ENCODE measurements at places on chromosomes 1 and 21. TPM values are rescaled to one million over a fixed set of nuclear protein-coding genes. Genes with fewer than 3 reads are reported as not detected.
A peak's percentile ranks its signal among the peaks of the same experiment; 100 is the strongest.

The L1TD1 gene
- not detected for total RNA-seq

The FAM110D gene
- not detected for total RNA-seq

- peak; percentile 61 for DNase-seq
Measured at GRCh38 chr1:1230656-1231399, 973 bp downstream of the SDF4 start.

DNA sequence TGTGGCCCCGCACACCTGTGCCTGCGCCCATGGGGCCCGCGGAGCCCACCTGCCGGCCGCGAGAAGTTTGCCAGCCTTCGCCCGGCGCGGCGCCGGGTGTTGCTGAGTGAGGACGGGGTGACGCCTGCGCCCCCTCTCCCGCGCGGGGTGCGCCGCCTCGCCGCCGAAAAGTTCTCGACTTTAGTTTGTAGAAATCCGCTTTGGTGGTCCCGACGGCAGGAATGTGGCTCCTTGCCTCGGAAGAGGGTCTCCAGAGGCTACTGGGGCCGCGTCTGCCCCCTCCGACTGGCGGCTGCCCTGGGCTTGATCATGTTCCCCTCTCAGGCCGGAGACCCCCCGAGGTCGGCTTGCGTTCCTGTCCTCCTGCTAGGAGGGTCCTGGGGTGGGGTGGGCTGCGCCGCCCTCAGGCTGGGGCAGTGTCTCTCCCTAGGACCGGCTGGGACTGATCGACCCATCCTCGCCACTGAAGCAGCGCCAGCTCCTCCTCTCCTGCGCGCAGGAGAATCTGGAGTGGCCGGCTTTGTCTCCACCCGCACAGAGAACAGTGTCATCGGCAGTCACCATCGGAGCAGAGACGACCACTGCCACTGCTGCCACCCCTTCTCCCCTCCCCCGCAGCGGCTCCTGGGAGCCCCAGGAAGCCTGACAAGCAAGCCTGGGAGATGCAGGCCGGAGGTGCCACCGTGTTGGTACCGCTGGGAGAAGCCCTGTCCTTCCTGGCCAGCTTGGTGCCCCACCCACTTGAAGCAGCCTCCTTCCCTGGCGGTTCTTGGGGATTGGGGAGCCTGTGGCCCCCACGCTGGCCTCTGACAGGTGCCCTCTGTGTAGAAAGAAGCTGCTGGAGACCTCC, 553 bp upstream of the SLC30A2 start:
- DNase-seq, result no peak

- no peak for DNase-seq
Measured at GRCh38 chr1:224526771-224527170, 89.3 kb upstream of the CNIH3 start.

- no peak for DNase-seq
Measured at GRCh38 chr1:9652379-9653209, 1.1 kb downstream of the PIK3CD start.

The TSSK3 gene
- not detected for total RNA-seq

The PHF13 gene
- 22.3 TPM for total RNA-seq

The KRTAP10-6 gene
- total RNA-seq, result not detected

The BARHL2 gene
- not detected for total RNA-seq

The BRINP3 gene
- not detected for total RNA-seq

- DNase-seq, result no peak
Measured at GRCh38 chr1:116257341-116257767, 115.7 kb upstream of the ATP1A1 start.

The AXDND1 gene
- 3.1 TPM for total RNA-seq

The ZBTB37 gene
- 4.1 TPM for total RNA-seq

DNA sequence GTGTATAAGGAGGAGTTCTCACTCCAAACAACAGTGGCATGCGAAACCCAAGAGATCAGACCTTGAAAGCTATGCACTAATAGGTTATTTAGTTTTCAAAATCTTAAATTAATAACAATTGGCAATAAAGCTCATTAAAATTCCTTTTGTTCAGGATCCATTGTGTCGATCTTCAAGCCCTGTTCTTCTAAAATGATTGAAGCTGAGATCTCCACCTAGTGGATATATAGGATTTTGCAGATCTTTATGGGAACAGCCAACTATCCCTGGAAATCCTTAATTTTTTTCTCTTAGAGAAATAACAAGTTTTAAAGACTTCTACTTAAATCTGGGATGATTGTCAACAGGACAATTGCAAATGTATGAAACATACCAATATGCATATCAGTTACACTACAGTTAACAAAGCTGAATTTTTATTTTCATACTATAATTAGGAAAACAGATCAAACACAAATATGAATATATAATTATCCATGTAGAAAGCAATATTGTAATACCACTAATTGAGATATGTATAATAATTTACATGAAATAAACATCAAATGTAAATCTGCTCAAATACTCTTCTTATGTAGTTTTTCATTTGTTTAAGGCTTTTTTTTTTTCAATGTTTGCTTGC, 43.3 kb downstream of the LRRC53 start:
- peak; percentile 36 for DNase-seq

GRCh38 chr1:56457756-56458375, 121.5 kb downstream of the PLPP3 start:
- no peak for DNase-seq

DNA sequence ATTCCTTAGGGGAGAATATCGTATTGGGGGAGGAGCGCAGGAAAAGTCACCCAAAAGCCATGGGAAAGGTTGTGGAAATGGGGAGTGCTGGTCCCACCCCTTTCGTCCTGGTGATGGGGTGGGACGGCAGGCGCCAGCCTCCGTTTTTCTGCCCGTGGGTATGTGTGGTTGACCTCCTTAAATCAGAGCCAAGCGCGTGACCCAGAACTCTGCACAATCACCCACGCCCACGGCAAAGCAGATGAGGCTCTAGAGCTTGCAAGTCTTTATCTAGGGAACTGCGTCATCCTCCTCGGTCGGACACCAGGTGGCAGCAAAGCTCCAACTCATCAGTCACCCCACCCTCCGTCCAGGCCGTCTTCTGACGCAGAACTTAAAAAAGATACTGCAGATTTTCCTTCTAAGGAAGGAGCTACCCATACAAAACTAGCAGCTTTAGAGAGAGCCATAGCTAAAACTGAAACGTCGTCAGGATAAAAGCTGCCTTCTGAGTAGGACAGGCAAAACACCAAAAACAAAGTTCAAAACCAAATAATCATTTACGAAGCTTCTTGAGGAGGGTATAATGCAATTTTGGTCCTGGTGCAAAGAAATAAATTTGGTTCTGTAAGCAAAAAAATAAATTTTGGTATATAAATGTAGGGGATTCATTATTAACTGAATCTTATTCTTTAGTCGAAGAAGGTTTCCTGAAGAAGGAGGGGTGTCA, 62.0 kb downstream of the TBX19 start:
- peak; percentile 79 for DNase-seq

DNA sequence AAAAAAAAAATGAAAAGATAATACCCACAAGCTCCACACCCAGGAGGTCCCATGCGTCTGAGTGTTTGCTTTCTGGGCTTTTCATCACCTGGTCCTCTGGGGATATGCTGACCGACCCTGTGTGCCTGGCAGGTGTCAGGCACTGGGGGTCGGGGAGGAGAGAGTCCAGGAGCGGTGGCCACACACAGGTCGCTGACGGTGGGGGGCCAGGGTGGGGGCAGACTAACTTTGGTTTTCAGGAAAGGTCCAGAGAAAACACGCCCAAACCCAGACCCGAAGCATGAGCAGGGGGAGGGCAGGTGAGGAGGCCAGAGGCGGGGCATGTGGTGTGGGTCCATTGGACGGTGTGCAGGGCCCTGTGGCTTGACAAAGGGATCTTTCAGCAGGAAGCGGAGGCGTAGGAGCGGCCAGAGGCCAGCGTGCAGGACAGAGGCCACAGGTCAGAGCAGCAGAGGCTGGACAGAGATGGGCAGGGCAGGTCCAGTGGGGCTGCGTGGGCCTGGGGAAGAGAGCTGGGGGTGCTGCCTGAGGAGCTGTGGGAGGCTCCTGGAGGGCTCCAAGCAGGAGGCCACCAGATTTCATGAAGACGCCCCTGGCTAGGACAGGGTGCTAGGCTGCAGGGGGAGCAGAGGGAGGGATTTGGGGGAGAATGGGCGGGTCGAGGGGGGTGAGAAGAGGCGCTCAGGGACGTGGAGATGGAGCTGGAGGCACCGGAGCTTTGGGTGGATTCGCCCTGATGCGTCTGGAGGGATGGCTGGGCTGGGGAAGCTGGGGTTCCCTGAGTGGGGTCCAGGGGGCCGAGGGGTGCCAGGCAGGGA, 15.8 kb downstream of the RNF223 start:
- DNase-seq, result peak; percentile 61

DNA sequence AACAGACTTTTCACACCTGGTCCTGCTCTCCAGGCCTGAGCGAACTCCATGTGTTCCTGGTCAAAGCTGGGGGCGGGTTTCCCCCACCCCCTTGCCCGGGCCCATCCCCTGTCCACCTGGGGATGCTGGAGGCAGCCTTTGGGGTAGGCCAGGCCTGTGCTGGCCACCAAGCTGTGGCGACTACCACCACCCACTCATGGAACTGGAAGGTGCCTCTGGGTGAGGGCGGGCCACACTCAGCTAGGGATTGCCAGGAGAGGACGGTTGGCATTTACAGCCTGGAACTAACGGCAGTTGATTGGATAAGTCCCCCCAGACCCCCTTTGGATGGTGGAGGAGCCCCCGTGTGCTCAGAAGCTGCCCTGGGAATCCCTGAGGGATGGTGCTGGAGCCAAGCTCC, 7.9 kb downstream of the S100B start:
- DNase-seq, result no peak

DNA sequence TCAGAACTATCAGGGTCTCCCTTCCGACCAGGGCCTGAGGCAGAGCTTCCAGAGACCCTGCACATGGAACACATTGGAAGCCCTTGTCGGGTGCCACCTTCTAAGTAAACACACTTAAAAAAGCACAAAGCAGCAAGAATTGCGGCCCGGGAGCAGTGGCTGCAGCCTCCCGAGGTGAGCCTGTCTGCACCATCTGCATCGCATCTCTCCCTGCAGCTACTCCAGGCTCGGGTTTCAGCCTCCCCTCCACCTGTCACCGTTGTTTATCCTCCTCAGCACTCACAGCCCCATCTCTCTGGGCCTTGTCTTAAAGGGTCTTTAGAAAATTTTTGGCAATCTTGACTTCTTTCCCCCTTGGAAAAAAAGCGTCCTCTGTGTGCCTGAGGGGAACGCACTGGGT, 95.1 kb upstream of the ARHGEF16 start:
- no peak for DNase-seq

The HMCN1 gene
- 1.6 TPM for total RNA-seq

All from M059J (cell line).